Activated naive CD8-positive, alpha-beta T cell treated with anti-CD3 and anti-CD28 coated beads, Interleukin-2, amount 50 U/mL, for 16 hours (primary cell): ENCODE measurements at places on chromosomes 2 and 18.

GRCh38 chr2:240146141-240146561, 5.7 kb upstream of the OTOS start:
- DNase-seq = no peak

GRCh38 chr18:49648326-49648725, 86.5 kb downstream of the LIPG start:
- DNase-seq = no peak

DNA sequence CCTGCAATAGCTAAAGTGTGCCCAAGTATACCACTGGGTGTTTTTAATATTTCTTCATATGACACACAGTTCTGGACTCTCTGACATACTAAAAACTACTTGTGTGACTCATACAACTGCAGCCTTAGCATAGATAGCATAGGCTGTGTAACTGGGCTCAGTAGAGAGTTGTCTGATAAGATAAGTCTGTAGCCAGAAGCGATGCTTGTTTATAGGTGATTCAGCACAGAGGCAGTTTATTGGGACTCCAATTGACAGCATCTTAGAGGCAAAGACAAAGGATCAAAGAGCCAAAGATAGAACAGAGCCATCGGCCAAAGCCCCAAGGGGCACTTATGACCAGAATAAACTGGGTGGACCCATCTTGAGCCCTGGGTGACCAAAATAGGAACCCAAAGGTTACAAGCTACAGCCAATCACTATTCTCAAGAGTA, 42.3 kb downstream of the AAK1 start:
- no peak for DNase-seq

DNA sequence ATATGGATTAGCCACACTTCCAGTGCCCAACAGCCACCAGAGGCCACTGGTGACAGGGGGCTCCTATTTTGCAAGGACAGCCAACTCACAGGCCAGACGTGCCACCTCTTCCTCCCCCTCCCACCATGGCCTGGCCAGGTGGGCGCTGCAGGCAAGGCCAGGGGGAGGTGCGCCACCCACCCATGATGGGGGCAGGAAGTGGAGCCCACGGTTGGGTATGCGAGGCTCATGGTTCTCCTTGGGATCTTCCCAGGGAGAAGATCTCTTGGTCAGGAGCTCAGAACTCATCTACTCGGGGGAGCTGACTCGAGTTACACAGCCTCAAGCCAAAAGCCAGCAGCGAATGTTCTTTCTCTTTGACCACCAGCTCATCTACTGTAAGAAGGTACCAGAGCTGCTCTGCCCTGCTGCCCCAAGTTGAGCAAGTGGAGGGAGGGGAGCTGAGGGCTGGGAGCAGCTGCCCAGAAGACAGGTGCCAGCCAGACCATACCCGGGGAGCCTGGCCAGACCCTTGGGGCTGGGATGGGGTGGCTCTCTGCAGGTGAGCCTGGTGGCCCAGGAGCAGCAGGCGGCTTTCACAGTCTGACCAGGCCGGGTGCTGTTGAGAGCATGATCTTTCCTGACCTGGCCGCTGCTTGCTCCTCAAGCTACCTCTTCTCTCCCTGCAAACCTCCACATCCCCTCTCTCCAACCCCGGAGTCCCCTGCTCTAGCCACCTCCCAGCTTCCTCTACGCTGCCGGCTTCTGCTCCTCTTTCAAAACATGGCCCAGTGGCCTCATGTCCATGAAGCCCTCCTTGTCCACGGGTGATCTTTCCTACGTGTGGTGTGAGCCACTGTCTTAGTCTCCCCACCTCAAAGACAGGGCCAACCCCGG, 49.8 kb downstream of the FAM168B start:
- DNase-seq = no peak

DNA sequence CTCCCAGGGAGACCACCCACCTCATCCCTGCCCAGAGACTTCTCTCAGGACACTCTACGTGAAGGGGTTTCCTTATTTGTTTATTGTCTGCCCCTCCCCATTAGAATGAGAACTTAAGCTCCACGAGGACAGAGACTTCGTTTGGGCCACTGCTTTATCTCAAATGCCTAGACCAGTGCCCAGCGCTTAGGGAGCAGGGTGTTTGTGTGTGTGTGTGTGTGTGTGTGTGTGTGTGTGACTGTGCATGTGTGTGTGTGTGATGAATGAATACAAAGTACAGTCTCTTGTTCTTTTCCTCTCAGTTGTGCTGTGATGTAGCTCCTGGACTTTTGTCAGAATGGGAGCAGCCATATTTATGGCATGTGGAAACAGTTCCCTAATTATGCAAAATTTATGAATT, 34.4 kb upstream of the CABYR start:
- no peak for DNase-seq

- DNase-seq = no peak
Measured at GRCh38 chr2:17792515-17792914, 23.7 kb upstream of the MSGN1 start.

DNA sequence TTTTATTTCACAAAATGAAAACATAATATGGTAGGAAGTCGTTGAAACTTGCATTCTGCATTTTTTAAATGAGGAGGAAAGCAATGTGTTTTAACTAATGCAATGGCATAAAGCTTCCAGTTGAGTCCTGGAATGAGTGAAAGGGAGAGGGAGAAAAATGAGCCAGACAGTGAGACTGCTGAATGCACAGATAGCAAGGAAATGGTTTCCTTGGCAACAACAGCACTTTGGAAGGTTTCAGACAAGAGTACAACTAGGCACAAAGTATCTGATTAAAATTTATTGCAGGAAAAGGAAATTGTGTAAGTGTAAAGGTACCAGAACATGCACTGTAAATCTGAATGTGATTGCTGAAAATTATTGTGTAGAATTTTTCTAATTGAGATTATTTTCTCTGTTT, 320.1 kb upstream of the KYNU start:
- no peak for DNase-seq

GRCh38 chr2:73998933-73999332, 14.2 kb downstream of the TET3 start:
- DNase-seq = no peak
